ENCODE measurements at places on chromosomes 3 and 15. TPM values are rescaled to one million over a fixed set of nuclear protein-coding genes. Genes with fewer than 3 reads are reported as not detected.
A peak's percentile ranks its signal among the peaks of the same experiment; 100 is the strongest.

DNA sequence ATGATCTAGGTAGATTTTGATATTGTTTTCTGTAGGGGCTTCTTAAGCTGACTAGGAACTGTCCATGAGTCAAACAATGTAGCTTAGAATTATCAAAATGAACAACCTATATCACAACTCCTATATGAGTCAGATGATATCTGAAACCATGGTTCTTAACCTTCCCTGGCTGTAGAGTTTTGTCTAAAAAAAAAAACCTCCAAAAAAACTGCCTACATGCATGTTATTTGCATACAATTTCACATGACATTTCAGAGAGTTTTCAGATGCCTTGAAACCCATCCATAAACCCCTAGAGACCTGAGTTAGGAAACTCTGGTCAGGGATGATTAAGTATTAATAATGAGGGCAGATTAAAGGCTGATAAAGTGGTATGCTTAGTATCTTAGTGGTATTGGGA is 157.0 kb downstream of the CHST2 start:
- no peak for DNase-seq

DNA sequence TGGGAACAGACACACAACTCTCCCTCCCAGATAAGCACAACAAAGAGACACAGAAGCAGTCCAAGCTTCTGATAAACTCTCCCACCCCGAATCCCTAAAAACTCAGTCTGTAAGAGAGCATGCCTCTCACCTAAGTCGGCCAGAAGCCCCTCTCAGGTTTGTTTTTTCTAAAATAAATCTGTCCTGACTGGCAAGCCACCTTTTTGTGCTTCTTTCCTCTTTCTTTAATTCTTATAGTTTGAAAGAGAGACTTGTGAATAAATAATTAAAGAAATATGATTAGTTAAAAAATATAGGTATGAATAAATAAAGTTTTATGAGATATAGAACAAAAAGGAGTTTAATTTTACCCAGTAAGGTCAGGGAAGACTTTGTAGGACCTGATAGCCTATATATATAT is 329.0 kb upstream of the SLCO3A1 start:
- DNase-seq: no peak

Gene TMCO5A
- not detected for total RNA-seq

Gene CASR
- total RNA-seq: not detected

Gene ROBO2
- total RNA-seq: 0.11 TPM

DNA sequence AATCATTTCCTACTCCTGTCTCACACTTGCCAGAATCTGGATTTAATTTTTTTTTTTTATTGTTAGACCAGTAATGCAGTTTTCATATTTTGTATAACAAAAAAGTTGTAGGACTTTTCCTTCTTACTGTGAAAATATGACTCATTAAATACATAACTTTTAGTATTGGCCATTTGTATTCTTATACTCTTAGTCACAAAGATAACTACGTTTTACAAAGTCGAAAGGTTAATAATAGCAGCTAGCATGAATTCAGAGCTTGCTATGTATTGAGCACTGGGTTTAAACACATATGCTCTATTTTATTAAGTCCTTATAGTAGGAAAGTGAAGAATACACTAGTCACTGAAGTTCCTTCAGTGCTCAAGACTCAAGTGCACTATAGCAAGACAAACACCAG is 43.1 kb downstream of the LRRN1 start:
- no peak for DNase-seq

Gene BCHE
- total RNA-seq: 2.8 TPM

GRCh38 chr3:152258448-152259393 is 10.0 kb upstream of the MBNL1 start:
- peak; percentile 50 for DNase-seq

DNA sequence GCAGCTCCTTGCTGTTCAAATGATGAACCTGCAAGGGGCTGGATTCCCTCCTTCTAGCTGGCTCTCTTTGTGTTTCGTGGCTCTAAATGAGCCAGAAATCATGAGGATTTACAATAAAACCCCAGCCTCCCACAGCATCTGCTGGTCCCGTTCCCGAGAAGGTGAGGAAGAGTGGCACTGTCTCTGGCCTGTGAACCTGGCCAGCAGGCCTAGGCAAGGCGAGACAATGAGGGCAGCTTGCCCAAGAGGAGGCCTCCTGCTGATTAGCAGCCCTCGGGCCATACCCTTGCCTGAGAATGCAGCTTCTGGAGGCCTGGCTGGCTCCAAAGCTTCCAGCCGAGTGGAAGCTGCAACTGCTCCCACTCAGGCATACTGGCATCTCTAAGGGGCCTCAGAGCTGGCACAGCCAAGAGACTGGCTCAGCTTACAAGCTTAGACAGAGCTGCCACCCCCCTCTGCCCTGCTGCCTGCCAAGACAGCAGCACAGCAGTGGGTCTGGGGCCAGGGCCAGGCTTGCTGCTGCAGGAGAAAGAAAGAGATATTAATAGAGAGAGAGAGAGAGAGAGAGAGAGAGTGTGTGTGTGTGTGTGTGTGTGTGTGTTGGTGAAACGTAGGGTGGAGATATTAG is 76.5 kb downstream of the HMG20A start:
- DNase-seq: peak; percentile 89

Gene ANKRD63
- total RNA-seq: 0.65 TPM

Gene SPG11
- 43.8 TPM for total RNA-seq

GRCh38 chr15:67089217-67090193 is 24.1 kb downstream of the SMAD3 start:
- no peak for DNase-seq

DNA sequence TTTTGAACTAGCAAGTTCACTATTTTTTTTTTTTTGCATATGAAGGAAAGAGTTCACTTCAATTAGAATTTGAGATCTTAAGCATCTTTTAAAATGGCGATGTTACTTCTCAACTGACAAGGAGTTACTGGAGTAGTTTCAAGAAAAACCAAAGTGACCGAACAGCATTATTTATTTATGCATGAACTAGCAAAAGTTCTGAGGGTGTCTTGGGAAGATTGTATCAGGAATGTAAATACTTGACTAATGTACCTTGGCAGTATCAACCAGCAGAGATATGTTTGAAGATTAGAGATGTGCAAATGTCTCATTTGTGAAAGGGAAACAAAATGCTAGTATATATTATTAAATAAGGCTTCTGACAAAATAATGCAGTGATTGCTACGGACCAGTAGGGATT is 203.9 kb downstream of the KBTBD8 start:
- no peak for DNase-seq

DNA sequence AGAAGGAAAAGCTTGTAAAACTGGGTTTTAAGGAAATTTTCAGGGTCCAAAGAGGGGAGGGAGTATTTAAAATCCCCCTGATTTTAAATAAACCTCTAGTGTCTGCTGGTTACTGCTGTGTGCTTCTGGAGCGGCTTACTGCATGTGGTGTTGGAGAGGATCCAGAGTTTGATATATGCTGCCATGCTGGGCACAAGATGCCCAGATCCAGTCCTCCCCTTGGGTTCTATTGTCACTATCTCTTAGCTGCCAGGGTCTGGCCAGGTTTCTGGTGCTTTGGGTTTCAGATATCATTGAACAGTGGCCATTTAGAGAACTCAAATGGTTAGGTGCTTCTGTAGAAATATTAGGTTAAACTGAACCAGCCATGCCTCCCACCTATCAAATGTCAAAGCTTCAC is 27.5 kb downstream of the MINAR1 start:
- no peak for DNase-seq

Gene GOLGA8Q
- total RNA-seq: 1.4 TPM

DNA sequence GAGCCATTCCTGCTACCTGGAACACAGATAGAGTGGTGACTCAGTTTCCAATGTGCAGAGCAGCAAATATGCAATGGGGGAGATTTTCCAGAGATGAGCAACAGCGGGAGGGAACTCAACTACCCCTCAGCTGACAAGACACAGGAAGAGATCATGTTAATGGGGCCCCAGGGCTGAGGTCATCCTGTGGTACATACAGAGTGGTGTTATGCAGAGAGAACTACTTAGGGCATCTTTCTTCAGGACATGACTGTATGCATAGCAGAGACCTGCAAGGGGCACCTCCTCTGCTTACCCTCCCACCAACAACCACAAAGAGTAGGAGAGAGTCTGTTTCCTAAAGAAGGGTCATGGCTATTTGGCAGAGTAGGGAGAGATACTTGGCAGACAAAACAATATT is 6.8 kb upstream of the TBC1D5 start:
- no peak for DNase-seq

GRCh38 chr3:173920386-173920785 is 522.8 kb downstream of the NLGN1 start:
- no peak for DNase-seq

GRCh38 chr15:69610277-69610676 is 157.7 kb downstream of the RPLP1 start:
- DNase-seq: no peak

- no peak for DNase-seq
Observed at GRCh38 chr3:151156618-151157216, 46.3 kb downstream of the GPR171 start.

GRCh38 chr3:66052721-66053549 is 14.2 kb upstream of the MAGI1 start:
- no peak for DNase-seq

DNA sequence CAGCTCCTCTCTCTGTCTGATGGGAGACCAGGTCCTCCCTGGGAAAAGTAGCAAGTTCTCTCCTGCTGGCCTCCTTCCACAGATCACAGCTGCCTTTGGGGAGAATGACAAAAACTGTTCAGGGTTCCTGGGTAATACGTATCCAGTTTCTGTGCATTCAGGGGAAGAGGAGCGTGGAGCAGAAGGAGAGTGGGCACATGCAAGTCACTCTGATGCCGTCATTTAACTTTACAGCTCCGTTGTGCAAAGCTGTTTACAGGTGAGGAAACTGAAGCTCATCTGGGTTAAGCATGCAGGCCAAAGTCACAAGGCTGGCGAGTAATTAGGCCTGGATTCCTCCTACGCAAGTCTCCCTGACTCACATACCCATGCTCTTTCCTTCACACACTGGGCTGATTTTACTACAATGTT is 7.5 kb upstream of the TM4SF1 start:
- no peak for DNase-seq

GRCh38 chr3:128971421-128972100 is 22.3 kb downstream of the CFAP92 start:
- peak; percentile 59 for DNase-seq

Gene RASGRF1
- not detected for total RNA-seq

DNA sequence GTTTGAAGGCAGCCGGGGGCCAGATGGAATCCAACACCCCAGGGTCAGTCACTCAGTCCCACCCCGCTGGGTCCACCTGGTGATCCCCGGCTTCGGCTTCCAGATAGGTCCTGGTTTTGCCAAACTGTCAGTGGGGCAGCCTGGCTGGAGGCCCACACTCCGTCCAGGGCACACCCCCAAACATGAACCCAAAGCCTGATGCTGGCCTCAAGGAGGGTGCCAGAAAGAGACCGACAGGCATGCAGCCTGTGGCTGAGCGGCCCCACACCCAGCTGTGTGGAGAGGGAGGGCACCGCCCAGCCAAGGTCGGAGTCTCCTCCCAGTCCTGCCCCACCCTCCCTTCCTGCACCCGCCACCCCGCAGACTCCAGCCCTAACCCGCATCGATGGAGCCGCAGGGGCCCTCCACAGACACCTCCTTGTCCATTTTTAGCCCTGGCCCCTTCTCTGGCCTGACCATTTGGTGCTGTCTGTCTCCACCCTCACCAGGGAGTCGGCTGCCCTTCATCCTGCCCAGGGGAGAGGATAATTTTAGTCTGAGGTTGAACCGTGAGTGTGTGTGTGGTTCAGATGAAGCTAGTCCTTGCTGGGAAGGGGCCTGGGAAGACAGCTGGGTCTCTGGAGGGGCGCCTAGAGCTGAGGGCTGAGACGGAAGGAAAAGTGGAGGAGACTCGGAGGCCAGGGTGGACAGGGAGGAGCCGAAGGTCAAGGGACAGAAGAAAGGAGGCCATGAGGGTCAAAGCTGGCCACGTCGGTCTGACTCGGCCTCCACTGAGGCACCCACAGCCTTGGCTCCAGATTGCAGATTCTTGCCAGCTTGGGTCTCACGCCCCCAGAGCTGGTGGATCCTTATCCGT is 23.1 kb downstream of the TNK2 start:
- DNase-seq: peak; percentile 54

GRCh38 chr3:101851072-101851770 is 1.9 kb downstream of the NFKBIZ start:
- no peak for DNase-seq

All from Right ventricle myocardium superior (tissue), 1 donor.